ENCODE measurements at places on chromosomes 7 and 10. TPM values are rescaled to one million over a fixed set of nuclear protein-coding genes. Genes with fewer than 3 reads are reported as not detected.

GRCh38 chr7:141654551-141654950, 47.4 kb downstream of the DENND11 start:
- DNase-seq: peak; percentile 53

DNA sequence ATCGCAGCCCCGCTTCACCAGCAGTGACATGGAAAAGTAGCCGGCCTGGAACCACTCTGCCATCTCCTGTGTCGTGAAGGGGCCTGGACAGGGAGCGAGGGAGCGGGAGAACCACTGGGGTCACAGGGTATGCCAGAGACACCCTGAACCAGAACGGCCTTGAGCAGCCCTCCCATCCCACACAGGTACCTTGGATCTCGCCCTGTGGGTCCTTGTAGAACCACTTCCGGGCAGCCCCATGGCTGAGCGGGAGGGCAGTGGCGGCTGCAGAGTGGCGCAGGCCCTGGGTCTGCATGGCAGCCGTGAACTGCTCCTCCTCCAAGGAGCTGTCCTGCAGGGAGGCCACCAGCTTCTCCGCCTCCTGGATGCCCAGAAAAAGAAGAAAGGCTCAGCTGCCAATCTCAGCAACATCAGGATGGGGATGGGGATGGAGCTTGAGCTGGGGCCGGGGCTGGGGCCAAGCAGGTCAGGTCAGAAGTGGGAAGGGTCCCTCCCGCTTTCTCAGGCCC, 9.5 kb downstream of the GIGYF1 start:
- DNase-seq: no peak

GRCh38 chr7:95596198-95597063, at the start of gene PDK4:
Gene PDK4 (minus strand): TSS chr7:95596516. CDS start chr7:95596293, 223 bp downstream.
- DNase-seq: no peak

- DNase-seq: no peak
These were observed 275.7 kb upstream of the LRGUK start for GRCh38 chr7:133851411-133851810.

- peak; percentile 51 for DNase-seq
These were observed 1.8 kb downstream of the FRAT2 start for GRCh38 chr10:97332591-97333350.

DNA sequence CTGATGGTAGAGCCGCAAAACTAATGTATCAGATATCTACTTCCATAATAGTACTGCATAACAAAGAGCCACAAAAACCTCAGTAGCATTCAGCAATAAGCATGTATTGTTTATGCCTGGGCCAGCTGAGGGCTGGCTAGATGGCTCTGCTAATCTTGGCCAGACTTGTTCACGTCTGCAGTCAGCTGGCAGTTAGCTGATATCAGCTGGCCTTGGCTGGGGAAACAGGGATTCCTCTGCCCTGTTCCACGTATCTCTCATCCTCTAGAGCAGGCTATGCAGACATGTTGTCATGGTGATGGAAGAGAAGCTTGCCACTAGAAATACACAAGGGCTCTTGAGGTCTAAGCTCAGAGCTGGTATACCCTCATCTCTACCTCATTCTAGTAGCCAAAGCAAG, 62.9 kb downstream of the GRM8 start:
- no peak for DNase-seq

DNA sequence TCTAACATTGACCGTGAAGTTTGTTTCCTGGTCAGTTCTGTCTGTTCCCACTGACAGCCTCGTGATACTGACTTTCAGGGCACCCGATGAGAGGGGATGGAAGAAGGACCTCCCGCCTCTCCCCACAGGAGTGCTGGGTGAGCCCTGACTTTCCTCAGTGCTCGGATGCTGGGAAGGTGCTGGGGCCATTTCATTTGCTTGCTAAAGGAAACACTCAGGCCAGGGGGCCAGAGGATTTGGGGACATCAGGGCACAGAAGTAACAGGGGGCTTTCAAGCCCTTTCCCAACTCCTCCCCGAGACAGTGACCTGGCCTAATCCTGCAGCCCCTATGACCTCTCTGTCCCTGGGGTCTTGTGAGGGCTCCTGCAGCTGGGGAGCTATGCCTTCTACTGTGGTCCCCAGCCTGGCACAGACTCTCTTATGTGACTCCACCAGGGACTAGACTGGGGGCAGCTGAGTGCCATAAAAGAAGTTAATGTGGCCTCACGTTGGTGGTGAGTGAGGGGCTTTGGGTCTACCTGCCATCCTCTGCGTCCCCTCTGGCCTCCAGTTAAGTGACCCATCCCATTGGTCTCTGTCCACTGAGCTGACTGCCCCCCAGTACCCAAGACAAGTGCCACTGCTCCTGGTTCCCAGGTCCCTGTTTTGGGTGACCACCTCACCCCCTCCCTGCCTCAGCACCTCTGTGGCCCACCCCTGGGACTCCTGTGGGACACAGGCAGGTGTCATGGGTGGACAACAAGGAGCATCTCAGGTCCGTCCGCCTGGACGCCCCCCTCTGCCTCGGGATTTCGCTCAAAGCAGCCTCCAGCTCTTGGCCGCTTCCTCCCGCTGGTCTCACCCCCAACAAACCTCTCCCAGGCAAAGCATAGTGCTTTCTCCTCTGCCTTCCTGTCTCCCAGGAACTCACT, 33.4 kb upstream of the HSPA12A start:
- no peak for DNase-seq

GRCh38 chr7:117673839-117674238, 194.0 kb downstream of the CFTR start:
- no peak for DNase-seq

DNA sequence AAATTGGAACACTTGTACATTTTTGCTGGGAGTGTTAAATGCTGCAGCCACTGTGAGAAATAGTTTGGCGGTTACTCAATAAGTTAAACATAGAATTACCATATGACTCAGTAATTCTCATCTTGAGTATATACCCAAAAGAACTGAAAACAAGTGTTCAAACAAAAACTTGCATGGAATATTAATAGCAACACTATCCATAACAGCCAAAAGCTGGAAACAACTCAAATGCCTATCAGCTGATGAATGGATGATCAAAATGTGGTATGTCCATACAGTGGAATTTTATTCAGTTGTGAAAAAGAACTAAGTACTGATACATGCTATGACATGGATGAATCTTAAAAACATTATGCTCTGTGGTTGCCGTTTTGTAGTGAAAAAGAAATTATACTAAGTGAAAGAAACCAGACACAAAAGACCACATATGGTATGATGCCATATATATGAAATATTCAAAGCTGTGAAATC, 63.0 kb upstream of the SP4 start:
- DNase-seq: no peak

DNA sequence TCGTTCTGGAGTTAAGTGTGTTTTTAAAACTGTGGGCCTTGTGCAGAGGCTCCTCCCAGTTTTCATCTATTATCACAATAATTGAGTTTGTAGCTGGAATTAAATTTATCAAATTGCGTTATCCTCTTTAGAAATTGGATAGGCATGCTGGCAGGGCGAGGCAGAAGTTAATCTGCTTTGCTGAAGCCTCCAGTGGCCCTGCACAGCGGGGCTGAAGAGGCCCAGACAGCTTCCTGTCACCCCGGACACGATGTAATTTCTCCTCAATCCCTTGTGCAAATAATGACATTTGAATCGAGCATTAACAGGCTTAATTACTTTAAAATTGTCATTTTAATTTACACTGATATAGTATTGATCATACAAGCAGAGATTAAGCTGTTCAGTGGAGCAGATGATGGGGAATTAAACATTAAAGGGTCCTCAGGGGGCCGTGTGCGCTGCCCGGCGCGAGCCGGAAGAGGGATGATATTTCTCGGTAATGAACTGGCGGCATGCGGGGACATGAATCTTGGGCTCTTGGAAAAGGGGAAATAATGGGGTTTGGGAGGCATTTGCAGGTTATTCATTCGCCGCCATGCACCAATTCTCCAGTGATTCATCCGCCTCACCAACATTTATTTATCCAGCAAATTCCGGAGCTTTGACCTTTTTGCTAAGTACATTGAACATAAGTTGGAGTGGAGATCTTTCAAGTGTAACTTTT, 118.5 kb downstream of the NKX6-2 start:
- peak; percentile 90 for DNase-seq

GRCh38 chr7:45713669-45714520, 139.7 kb downstream of the ADCY1 start:
- no peak for DNase-seq

DNA sequence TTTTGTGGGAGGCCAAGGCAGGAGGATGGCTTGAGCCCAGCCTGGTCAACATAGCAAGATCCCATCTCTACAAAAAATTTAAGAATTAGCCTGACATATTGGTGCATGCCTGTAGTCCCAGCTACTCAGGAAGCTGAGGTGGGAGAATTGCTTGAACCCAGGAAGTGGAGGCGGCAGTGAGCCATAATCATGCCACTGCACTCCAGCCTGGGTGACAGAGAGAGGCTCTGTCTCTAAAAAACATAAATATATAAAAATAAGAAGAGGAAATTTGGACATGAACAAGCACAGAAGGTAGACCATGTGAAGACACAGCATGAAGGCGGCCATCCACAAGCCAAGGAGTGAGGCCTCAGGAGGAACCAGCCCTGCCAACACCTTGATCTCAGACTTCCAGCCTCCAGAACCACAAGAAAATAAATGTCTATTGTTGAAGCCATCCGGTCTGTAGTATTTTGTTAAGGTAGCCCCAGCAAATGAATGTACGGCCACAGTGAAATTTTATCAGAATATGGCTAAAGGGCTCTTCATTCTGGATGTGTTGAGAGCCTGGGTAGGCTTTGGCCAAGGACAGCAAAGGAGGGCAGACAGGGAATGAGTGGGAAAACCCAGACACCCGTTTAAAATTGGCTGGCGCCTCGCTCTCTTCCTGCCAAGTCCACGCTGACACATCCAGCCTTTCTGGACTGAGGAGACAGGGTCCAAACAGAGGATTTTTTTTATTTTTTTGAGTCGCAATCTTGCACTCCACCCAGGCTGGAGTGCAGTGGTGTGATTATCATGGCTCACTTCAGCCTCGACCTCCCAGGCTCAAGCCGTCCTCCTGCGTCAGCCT, 12.9 kb upstream of the GRID2IP start:
- no peak for DNase-seq

GRID2IP gene
- total RNA-seq: not detected

H2BK1 gene
- total RNA-seq: not detected

- no peak for DNase-seq
These were observed 45.4 kb downstream of the AMPH start for GRCh38 chr7:38585572-38586354.

GRCh38 chr10:50437248-50437647, 185.9 kb upstream of the ASAH2 start:
- no peak for DNase-seq

DNA sequence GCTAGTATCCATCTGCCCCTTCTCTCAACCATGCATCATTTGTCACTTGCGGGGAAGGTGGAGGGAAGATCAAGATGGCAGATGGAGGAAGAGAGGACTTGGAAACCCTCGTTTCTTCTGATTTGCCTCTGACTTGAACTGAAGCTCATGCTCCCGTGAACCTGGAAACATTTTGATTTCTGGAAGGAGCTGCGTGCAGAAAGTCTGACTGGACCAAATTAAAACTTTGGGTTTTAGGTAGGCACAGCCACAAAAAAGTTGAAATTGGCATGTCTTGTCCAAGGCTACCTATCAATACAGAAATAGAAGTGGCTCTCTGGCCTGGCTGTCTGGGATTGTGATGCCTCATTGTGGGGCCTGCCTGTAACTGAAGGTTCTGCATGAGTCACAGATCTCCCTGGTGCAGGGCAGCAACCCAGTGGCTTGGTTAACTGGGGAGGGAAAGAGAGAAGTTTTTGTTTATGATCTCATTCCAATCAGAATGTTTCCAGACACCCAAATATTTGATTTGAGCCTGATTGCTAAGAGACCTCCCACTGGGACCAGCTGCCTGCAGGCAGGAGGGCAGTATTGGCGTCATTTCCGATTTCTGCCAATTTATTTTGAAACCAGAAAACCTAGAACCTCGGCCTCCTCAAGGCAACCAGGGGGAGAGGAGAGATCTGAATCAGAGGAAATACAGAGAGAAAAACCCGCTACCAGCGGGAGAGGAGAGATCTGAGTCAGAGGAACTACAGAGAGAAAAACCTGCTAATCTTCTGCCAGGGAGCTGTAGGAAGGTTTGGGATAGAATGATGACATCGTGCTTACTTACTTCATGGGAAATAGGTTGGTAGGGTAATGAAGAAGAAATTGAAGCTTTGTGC, 363.6 kb downstream of the ANKRD30A start:
- no peak for DNase-seq

AKR1E2 gene
- 1.9 TPM for total RNA-seq

DNA sequence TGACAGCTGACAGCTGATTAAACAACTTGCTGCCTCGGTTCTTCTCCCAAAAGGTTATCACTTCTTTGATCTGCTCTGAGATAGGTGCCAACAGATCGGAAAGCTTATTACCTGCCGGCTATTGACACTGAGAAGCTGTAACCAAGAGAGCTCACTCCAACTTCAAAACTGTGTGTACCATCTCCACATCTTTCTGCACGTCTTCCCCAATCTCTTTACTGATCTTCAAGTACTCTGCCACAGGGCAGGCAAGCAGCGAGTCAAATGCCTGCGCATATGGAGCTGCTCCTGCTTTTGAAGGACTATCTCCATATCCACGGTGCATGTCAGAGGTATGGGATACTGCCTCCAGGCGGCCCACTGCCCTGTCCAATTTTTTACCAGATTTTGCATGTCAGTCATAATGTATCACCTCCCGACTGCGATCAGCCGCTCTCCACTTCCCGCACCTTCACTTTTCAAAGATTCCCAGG, 352 bp upstream of the ZNF485 start:
- no peak for DNase-seq

PNLIPRP2 gene
- total RNA-seq: not detected

- DNase-seq: no peak
These were observed 114.2 kb upstream of the FAM180A start for GRCh38 chr7:135862586-135863340.

GPAM gene
- 9.2 TPM for total RNA-seq

GRCh38 chr7:101743241-101743994, 74.0 kb upstream of the CUX1 start:
- DNase-seq: no peak

DNA sequence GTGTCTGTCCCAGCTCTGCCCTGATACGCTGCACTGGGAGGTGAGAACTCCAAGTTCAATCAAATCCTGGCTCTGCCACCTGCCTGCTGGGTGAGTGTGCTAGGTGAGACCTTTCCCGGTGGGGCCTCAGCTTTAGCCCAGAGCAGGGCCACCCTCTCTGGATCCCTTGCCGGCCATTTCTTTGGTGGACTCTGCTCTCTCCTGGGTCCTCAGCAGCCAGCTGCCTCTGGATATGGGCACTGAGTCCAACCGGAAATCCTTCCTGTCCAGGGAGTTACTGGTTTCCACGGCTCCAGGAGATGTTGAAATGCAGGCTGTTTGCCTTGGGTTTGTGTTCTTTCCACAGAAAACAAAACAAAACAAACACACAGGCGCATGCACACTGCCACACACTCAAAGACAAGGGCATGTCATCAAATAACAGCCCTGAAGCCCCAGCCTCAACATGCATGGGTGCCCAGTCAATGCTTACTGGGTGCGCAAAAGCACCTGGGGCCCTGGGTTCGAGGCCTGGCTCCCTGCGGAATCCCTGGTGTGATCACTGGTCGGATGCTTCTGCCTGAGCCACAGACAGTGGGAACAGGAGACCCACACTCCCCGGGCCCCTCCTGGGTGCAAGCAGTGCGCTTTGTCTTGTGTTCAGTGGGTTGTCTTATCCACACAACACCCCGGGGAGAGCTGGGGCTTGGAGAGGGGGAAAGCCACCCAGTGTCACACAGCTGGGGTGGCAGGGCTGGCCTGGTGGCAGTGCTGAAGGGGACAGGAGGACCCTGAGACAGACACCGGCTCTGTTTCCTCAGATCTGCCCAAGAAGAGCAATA, 33.1 kb downstream of the PPIF start:
- DNase-seq: no peak

TMEM254 gene
- total RNA-seq: 23.9 TPM

Data from kidney epithelial cell (primary cell).